ENCODE measurements at places on chromosomes 13 and 19.

DNA sequence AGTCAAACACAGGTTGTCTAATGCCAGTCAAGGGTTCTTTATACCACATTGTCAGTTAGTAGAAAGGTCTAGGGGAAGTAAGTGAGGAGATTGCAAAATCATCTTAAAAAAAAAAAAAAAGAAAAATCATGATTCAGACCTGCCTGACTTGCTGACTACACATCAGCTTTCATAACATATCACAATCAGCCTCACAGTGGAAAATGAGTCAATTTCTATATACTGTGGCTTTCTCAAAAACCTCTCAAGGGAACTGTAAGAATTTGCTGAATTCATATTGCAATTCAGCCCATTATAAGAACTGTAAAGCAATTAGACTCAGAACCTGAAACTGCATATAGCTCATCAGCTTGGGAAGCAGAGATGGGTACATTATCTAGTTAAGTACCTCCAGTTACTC lies 75.3 kb upstream of the GPC6 start:
- no peak for DNase-seq

DNA sequence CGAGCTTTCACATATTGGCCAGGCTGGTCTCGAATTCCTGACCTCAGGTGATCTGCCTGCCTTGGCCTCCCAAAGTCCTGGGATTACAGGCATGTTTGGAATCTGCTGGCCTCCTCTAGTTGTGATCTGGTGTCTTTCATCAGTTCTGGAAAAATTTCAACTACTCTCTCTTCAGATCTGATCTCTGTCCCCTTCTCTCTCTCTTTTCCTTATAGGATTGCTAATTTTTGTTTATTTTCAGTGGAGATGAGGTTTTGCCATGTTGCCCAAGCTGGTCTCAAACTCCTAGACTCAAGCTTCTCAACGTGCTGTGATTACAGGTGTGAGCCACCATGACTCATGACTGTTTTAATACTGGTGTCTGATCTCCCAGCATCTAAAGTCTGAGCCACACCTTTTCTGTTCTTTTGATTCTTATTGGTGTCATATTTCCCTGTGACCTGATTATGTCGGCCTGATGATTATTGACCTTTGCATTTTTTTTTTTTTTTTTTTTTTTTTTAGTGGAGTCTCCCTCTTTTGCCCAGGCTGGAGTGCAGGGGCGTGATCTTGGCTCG lies 10.4 kb upstream of the NANOS2 start:
- DNase-seq: no peak

DNA sequence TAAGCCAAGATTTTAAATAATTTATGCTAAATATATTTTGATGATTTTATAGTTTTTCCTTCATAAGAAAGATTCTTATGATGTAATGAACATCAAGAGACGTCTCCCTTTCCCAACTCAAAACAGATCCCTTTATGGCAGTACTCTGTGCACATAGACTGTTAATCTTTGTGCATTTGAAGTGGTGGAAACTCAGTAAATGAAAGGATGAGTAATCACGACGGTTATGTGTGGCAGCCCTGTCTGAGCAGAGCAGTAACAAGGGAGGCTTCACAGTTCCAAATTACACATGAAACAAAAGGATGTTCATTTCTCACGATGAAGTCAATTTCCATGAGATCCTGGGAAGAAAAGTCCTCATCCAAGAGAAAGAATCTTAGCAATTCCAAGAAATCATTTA lies 498.1 kb downstream of the KLF5 start:
- DNase-seq: no peak

DNA sequence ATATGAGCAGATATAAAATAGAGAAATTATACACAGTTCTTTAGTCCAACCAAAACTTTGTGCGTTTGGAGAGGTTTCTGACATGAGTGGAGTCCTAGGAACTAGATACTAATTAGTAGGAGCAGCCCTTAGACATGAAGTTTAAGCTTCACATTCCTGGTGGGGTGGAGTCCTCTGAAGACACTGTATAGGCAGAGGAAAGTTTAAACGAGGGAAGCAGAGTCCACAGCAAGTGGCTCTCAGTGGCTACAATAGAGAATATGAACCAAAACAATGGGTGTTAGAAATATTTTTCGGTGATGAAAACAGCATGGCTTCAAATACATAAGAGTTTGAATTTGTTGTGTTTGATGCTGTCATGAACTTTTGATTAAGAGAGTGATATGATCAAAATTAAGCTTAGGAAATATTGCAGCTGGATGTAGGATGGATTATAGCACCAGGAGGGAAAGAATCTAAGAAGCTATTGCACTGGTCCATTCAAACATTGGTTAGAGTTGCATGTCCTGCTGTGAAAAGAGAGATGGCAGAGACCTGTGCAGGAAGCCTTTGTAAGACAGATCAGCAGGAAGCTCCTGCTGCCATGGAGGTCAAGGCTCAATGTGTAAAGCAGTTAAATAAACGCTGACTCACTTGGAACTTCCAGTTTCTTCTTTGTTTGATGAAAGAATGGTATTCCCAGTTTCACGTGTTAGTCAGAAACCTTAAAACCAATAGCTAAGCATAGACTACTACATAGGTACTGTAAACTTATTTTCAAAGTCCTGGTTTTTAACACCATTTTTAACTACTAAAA lies 175.2 kb downstream of the TDRD3 start:
- DNase-seq: peak; percentile 57

DNA sequence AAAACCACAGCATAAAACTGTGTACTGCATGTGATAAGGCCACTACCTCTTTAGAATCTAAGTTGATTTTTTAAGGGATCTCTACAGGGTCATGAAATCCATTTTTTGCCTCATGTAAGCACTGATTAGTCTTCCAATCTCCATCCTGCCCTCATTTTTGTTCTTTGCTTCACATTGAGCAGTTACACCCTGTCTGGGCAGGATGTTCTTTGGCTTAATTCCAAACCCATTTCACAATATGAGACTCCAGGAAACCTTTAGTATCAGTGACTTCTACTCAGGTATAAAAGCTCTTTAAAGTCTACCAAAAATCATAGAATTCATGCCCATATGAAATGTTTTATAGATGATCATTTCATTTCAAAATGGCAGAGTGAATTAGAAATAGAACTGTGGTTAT lies 592.6 kb downstream of the TBC1D4 start:
- DNase-seq: no peak

GRCh38 chr19:10986301-10987127 lies 25.7 kb downstream of the SMARCA4 start:
- DNase-seq: peak; percentile 64

GRCh38 chr19:19750842-19751790 lies 18.2 kb upstream of the ZNF14 start:
- DNase-seq: peak; percentile 40

DNA sequence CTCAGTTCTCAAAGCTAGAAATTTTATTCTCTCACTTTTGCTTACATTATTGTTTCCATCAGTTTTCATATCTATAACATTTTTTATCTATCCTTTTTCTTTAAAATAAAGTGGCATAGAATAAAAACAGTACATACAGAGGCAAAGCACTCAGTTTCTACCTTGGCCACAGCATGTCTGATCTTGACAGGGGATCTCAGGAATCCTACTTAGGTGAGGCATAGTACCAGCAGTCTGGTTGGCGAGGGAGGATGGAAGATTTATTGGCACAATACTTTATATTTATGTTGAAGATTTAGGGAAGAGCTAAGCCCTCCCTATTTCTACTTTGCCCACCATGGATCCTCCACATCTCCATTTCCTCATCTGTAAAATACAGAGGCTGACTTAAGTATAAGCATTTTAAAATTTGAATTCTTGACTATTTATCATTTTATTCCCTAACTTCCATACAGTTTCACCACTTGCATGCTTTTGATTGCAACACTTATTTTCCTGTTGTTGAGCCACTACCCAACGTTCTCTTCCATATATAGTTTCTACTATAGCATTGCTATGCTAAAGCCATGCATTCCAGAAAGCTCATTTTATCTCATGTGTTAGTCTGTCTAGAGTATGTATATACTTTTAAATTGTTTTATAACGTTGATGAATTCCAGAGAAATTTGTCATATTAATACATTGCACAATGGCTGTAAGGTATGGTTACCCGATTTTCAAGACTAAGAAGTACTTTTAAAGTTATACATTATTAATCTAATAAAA lies 506.7 kb downstream of the KCTD12 start:
- no peak for DNase-seq

GRCh38 chr13:90979059-90979458 lies 368.4 kb upstream of the MIR17HG start:
- no peak for DNase-seq

DNA sequence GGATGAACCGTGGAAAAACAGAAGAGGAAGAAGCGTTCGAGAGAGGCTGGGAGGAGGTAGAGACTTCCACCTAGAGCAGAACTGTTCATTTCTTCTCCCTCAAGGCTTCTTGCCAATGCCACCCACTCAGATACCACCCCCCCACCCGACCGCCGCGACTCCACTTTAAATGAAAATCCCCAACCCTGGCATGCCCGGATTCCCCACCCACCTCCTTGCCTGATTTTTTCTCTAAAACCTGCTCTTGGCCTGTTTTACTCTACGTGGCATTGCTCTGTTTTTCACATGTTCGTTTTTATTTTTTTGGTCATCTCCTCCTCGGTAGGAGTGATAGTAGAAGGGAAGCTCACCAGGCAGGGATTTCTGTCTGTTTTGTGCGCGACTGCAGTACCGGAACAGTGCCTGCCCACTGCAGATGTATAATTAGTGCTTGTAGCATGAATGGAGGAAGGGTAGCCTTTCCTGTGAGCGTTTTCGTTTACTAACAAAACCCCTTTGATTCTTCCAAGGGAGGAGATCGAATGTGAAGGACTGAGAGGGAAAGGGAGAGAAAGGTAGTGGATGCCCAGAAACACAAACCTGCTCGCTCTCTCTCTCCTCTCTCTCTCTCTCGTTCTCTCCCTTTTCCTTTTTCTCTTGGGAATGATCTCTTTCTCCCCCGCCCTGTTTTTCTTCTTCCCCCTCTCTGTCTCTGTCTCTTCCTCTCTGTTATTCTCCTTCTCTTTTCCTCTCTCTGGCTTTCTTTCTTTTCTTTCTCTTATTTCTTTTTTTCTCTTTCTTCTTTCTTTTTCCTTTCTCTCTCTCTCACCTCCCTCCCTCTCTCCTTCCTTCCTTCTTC lies 2.2 kb downstream of the CD70 start:
- DNase-seq: no peak

DNA sequence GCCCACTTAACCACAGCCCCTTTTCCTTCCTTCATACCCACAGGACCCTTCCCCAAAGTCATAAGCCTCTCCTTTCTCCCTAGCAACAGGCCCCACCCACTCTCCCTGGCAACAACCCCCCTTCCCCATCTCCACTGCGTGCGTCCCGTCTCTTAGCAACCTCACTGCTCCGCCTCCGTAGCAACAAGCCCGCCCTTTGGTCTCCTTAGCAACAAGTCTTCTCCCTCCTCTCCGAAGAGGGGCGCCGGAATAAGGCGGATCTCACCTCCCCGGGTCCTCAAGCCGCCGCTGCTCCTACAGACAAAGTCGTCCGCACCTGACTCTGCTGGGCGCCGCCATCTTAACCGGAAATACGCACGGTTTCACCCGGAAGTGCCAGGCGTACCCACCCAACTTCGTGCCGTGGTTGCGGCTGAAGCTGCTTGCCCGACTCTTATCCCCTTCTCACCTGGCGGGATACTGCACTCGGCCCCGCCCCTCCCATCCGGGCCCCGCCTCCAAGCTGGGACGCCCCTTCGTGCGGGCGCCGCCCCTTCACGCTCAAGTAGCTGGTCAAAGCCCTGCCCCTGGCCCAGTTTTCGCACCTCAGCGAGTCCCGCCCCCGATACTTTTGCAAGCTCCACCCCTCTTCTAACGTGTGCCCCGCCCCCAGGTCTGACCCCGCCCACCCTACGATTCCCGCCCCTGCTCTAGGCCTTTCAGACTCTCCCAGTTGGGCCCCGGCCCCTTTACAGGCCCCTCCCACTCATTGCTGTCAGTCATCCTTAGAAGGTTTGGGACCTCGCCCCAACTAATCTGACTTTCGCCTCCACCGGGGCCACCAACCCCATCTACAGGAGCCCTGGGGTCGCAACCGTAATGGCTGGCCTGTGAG lies at the start of gene HSPBP1:
Gene HSPBP1, minus strand, starts transcription at position 341 of the 874 bp plus-strand sequence. CDS start 502 bp downstream, outside the sequence.
- peak; percentile 97 for DNase-seq

- no peak for DNase-seq
Observed at GRCh38 chr13:80604098-80604497, 263.2 kb upstream of the SPRY2 start.

- DNase-seq: peak; percentile 95
Observed at GRCh38 chr19:18397242-18398202, at the start of gene LRRC25. Gene LRRC25 (minus strand): TSS chr19:18397622. CDS start chr19:18396963, 659 bp downstream.

GRCh38 chr13:112712451-112713207 lies 22.8 kb downstream of the ATP11A start:
- DNase-seq: no peak

GRCh38 chr13:72062566-72062965 lies 195.6 kb upstream of the DACH1 start:
- no peak for DNase-seq

- DNase-seq: no peak
Observed at GRCh38 chr13:71285700-71286099, 581.3 kb downstream of the DACH1 start.

DNA sequence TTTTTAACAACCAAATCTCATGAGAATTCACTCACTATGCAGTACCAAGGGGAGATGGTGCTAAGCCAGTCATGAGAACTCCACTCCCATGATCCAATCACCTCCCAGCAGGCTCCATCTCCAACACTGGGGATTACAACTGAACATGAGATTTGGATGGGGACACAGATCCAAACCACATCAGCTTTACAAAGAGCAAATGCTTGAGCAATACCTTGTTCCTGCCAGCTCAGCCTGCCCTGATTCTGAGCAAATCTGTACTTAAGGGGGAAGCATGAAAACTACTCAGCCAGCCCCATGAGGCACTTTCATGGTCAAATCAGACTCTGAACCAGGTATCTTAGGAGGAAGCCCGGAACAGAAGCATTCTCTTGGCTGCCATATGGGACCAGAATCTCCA lies 259.9 kb downstream of the TBC1D4 start:
- no peak for DNase-seq

DNA sequence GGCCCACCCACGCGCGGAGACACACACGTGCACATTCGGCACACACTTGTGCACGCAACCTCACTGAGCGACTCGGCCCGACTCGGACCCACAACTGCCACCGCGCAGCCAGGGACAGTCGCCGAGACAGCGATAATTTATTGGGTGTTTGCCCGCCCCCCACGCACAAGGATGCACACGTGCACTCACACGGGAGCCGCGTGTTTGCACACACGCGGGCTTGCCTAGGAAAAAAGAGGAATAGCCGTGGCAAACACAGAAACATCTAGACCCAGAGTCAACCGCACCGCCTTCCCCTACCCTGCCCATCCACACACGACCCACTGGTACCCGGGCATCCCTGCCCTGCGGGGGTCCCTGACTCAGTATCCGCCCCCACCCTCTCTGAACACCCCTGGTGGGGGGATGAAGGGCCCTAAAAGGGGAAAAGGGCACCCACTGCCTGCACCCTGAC lies 1.1 kb upstream of the SSBP4 start:
- no peak for DNase-seq

- DNase-seq: no peak
Observed at GRCh38 chr13:51449018-51449417, 3.8 kb downstream of the INTS6 start.
